ENCODE measurements at places on chromosomes 1 and 21.
A peak's percentile ranks its signal among the peaks of the same experiment; 100 is the strongest.

- DNase-seq: no peak
Measured at GRCh38 chr1:172637522-172637921, 21.4 kb upstream of the FASLG start.

DNA sequence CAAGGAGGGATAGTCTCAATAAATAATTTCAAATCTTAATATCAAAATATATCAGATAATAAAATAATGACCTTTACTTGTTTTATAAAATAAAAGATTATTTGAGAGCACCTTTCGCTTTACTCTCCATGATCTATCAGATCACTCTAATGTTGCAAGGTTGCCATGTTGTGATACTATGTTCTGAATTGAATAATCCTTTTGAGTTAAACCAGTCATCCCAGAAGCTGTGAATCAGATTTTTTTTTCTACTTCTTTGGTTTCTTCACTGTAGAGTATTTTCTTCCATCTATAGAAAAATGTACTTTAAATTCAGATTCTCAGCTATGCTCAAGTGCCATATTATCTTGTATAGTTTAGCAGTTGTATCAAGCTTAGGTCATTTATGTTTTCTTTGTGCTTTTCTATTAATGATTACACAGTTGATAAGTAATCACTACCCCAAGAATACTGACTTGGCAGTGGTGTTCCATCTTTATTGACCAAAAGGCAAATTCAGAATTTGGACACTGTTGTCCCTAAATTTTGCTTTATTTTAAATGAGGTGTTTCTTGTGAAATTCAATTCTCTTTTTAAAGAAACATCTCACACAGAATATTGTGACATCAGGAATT, 32.9 kb downstream of the BRDT start:
- no peak for DNase-seq

DNA sequence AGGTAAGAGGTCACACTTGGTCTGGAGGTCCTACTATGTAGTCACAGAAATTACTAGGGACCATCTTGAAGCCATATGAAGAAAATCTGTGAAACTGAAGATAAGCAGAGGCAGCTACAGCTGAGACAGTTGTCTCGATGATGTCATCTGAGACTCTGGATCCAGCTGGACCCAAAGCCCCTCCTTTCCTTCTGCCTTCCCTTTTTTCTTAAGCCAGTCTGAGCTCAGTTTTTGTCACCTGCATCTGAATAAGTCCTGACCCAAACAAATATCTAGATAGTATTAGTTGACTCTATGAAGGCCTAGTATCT, 143.3 kb downstream of the ETS2 start:
- no peak for DNase-seq

DNA sequence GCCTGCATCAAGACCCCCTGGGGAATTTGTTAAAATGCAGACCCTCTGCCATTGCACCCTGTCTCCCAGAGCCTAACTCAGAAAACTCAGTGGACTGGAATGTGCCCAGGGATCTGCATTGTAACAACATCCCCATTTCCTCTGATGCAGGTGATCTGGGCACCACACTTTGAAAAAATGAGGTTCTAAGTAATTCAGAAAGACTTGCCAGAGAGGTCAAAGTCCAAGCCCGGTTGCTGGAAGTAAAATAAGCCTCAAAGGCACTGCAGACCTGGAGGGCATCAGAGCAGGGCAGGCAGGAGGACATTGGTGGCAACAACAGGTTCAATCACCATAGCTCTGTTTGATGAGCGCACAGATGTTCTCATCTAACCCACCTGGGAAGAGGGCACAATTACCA, 90.7 kb downstream of the SYT2 start:
- no peak for DNase-seq

- no peak for DNase-seq
Measured at GRCh38 chr1:39282537-39283216, 78.2 kb downstream of the MACF1 start.

DNA sequence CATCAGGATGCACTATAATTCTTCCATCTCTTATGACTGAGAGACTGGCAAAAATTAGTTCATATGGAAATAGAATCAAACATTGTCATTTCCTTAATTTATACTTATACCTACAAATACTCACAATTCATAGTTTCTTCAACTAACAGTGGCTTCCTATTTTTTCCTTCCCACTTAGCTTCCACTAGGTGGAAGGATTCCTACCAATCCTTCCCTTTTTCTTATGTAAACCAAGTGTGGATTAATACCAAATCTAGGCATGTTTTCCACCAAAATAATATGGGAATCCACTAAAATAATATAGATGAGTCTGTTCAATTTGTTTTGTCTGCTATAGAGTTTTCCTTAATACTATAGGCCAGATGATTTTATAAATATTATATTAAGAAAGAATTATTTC, 1537.1 kb downstream of the PLA2G4A start:
- no peak for DNase-seq

GRCh38 chr1:245807306-245807705, 652.5 kb downstream of the KIF26B start:
- DNase-seq: no peak

DNA sequence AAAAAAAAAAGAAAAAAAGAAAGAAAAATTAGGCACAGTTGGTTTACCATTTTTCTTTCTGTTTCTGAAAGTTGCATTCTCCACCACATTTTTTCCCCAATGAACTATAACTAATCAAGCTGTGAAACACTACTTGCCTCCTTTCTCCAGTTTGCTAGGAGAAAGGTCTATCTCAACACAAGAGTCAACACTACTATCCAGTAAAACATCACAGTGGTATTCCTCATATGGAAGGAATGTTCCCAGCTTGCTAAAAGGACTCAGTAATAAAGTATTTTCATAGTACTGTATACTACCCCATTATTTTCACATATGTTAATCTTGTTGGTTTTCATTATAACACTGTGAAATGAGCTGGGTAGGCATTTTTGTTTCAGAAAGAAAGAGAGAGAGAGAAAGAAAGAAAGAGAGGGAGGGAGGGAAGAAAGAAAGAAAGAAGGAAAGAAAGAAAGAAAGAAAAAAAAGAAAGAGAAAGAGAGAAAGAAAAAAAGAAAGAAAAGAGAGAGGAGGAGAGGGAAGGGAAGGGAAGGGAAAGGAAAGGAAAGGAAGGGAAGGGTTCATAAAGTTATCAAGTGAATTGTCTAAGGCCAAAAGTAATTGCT, 7.9 kb downstream of the PTGER3 start:
- DNase-seq: no peak

- DNase-seq: no peak
Measured at GRCh38 chr1:38486085-38486484, 373.5 kb downstream of the RRAGC start.

DNA sequence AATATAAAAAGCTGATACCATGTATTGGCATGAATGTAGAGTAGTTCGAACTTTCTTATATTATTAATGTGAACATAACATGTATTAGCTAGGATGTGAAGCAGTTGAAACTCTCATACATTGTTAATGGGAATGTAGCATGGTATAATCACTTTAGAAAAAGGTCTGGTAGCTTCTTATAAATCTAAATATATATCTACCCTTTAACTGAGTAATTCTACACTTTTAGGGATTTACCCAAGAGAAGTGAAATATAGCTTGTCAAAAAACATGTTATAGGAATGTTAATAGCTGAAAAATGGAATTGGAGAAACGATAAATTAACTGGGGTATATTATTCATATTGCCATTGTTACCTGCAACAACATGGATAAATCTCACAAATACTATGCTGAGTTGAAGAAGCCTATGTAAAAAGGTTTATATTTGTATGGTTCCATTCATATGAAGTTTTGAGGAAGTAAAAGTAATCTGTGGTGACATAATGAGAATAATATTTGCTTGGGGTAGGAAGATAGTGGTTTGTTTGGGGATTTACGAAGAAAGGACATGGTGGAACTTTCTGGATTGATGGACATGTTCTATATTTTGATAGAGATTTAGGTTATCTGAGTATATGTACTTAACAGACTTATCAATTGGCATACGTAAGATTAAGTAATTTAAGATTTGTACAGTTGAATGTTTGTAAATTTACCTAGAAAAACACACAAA, 76.6 kb downstream of the MAST2 start:
- no peak for DNase-seq

GRCh38 chr1:78410643-78411042, 80.1 kb upstream of the PTGFR start:
- no peak for DNase-seq

- DNase-seq: no peak
Measured at GRCh38 chr1:226816576-226816975, 53.8 kb upstream of the PSEN2 start.

DNA sequence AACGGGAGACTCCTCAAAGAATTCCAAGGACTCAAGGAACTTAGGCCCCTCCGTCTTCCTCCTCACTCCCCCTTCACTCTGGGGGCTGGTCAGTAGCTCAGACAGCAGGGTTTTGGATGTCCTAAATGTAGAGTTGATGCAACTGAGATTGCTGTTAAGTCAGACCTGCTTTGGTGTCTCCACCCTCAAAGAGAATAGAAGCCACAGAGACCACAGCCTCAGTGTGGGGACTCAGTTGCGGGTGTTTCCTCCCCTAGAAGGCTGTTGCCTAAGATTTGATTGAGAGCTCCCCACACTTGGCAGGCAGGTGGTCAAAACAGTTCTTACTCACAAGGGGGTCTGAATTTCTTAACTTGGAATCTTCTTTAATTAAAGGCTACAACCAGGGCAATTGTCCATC, 7.6 kb downstream of the MAN1C1 start:
- no peak for DNase-seq

DNA sequence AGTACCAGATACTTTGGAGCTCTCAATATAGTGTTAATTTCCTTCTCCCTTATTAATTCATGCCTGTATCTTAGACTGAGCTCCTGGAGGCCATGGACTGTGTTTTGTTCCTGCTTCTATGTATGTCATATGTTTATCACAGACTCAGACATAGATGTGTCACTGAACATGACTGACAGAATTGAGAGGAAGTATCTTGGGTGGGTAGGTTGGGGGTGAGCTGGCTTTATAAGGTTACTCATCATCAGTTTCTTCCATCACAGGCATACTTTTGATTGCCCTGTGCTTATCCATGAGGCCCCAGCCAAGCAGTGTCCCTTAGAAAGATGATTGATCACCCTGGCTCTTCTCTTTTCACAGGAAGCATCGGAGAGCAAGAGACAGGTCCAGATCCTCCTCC, 5.6 kb upstream of the SH3D21 start:
- no peak for DNase-seq

DNA sequence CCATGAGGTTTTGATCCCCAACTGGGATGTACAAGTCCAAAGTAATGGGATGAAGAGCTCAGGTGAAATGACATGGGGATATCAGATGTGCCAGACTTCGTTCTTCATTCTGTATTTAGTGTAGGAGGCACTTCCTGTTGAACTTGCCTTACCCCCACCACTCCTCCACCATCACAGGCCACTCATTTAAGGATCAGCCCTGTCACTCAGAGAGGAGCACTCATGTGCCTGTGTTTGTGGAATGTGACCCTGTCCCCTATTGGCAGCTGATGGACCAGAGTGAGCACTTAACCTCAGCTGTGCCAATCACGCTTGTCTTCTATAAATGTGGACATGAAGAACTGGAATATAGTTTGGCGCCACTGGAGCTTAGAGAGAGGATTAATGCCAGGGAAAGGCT, 91.4 kb upstream of the CTTNBP2NL start:
- no peak for DNase-seq

- DNase-seq: peak; percentile 8
Measured at GRCh38 chr1:77347646-77348045, 65.8 kb downstream of the AK5 start.

- DNase-seq: no peak
Measured at GRCh38 chr1:36327421-36328087, 4.1 kb upstream of the EVA1B start.

DNA sequence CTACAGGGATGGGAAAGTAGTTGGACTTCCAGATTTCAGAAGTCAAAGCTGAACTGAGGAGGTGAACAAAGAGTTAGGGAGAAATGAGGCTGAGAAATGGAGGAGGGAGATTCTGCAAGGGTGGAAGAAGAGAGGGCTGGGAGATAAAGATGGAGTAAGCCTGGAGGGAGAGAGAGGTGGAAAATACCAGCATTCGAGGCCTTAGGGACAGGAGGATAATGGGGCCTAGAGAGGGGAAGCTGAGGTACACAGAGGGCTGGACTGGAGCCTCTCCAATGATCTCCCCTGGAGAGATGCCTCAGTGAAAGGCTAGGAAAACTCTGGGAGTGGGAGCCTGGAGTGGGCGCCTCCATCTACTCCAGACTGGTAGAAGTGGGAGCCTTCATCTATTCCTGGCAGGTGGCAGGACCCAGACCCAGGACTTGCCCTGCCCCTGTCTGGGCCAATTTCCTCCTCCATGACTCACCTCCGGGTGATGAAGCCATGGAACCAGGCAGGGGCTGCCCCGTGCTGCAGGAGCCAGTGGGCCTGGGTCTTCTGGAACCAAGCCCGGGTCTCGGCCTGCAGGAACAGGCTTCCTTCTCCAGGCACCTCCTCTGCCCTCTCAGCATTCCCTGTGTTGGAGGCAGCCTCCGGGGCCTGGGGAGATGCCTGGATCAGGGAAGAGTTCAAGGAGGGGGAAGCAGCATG, 1.9 kb downstream of the SH2D2A start:
- no peak for DNase-seq

GRCh38 chr1:180916012-180916770, 3.5 kb downstream of the KIAA1614 start:
- DNase-seq: no peak

- DNase-seq: no peak
Measured at GRCh38 chr1:193486671-193487229, 300.3 kb upstream of the B3GALT2 start.

- DNase-seq: no peak
Measured at GRCh38 chr21:15653710-15654109, 76.1 kb upstream of the USP25 start.

DNA sequence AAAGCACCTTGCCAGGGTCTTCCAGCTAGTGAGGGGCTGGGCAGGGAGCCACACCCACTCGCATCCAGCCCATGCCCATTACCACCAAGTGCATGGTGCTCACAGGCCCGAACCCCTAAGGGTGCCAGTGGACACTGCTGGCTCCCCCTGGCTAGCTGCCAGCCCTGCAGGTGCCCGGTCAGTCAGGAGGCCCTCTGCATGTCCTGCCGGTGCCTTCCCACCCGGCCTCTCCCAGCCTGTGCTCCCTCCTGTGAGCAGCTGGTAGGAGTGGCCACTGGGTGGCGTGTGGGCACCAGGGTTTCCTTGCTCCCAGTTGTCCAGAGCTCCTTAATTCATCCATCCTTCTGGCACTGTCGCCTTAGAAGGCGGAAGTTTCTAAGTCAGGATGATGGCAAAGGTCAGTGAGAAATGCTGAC, 33.4 kb downstream of the QSOX1 start:
- no peak for DNase-seq

DNA sequence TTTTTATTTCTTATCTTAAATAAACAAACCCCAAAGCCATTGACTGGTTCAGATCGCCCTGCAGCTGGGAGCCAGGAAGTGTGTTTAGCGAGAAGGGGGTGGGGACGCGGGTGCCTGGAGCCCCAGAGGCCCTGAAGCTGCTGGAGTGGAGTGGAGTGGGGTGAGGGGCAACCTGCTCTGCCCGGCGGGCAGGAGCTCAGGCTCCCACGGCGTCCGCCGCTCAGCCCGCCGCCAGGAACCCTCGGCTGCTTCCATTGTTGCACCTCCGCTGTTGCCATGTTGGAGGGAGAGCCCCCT, 673 bp downstream of the PIK3C2B start:
- no peak for DNase-seq

GRCh38 chr1:200774311-200774710, 35.6 kb downstream of the CAMSAP2 start:
- DNase-seq: no peak

GRCh38 chr1:36883315-36883949, 150.9 kb downstream of the GRIK3 start:
- no peak for DNase-seq
